ENCODE measurements at places on chromosomes 4 and X.

- no peak for DNase-seq
Measured at GRCh38 chr4:73438582-73439215, 2.7 kb downstream of the AFP start.

DNA sequence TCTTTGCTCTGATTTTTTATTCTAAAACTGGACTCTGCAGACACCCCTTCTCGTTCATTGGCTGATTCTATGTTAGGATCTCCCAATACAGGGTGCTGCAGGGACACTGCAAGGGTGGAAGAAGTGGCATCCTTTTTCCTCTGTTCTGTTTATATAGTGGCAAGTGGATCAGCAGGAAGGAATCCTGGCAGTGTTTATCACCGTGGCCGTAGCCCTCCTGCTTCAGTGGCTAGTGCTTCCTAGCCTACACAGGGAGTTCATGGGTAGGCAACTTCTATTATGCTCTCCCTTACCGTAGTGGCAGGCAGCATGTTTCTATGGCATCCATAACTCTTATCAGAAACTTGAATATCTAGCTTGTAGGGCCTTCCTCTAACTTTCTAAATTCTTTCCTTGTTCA, 6.4 kb upstream of the AP1AR start:
- DNase-seq, result no peak

GRCh38 chrX:109654516-109655109, 29.6 kb upstream of the KCNE5 start:
- no peak for DNase-seq

- no peak for DNase-seq
Measured at GRCh38 chrX:37746218-37746941, 33.5 kb upstream of the CYBB start.

- no peak for DNase-seq
Measured at GRCh38 chr4:103150677-103151076, 47.5 kb downstream of the CENPE start.

GRCh38 chrX:133646719-133647116, 231.4 kb upstream of the GPC4 start:
- DNase-seq, result no peak

DNA sequence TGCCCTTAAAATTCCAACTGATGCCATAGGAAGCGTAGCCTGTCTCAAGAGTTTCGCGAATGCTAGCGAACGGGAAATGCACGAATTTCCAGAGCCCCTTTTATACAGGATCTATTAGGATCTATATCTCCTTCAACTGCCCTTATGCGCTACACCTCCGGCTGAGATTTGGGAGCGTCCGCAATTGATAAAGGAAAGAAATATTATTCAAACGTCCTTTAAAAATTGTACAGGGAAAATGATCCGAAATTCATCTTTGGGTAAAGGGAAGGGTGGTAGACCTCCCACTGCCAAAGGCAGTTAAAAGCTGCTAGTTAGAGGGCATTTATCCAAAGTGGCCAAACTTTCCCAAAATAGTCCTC, 609 bp downstream of the NR3C2 start:
- DNase-seq, result no peak

- DNase-seq, result no peak
Measured at GRCh38 chr4:537436-538264, 38.4 kb downstream of the TMEM271 start.

DNA sequence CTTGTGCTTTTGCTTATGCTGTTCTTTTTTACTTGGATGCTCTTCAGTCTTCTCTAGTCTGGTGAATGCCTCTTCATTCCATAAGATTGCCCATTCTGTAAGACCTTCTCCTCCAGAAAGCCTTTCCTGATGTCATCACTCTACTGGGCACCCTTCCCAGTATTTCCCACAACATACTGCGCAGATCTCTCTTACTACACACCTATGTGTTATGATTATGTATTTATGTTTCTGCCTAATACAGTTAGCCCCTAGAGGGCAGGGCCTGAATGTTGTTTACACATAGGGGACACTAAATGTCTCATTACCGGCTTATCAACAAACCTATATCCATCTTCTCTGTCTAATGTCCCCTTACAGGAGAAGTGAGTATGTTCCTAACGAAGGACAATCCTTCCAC, 21.1 kb downstream of the AIFM1 start:
- no peak for DNase-seq

DNA sequence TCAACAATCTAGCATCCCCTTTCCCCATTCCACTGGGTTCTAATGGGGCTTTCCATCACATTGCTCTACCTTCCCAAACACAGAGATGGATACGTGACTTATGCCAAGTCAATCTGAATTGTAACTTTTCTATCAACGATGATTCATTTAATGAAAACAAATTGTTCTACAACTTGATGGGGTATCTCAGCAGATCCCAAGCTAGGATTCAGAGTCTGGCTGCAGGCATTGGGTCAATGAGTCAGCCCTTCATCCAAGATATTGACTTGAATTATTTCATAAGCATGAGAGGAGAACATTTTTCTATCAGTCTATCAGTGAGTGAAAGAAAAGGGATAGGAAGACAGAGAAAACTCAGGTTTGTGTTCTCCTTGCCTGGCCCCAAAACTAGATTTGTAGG, 15.0 kb upstream of the HPGDS start:
- DNase-seq, result no peak

- DNase-seq, result no peak
Measured at GRCh38 chr4:14131335-14131734, 503.8 kb upstream of the BOD1L1 start.

DNA sequence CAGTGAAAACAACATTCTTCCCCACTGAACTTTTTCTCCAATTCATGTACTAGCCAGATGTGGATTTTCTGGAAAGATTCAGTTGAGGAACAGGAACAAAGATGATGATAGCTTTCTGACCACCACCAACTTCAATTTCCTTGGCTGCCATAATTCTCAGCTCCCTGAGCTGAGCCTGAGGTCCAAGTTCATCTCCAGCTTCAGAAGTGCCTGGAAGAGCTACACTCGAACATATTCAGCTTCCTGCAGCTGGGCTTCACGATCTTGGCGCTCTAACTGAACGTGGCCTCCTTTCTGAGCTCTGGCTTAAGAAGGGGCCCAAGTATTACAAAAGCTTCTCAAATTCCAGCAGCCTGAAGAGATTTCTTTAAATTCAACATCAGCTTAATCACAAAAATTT, 83.9 kb downstream of the QDPR start:
- DNase-seq, result no peak

- no peak for DNase-seq
Measured at GRCh38 chr4:134787315-134787714, 585.7 kb upstream of the PABPC4L start.

DNA sequence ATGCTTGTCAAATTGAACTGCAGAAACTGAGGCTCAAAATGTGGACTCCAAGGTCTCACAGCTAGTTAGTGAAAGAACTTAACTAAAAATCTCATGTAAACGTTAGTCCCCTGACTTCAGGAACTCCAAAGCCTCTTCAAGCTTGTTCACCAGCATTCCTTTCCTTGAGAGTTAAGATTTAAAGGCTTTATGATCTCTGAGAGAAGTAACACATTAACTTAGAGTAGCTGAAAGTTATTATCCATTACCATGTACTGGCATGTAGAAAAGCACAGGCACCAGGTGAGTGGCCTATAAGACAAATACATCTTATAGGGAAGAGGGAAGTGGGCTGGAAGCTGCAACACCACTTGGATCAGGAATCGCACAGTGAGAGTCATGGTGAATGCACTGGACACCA, 15.3 kb downstream of the PARM1 start:
- no peak for DNase-seq

DNA sequence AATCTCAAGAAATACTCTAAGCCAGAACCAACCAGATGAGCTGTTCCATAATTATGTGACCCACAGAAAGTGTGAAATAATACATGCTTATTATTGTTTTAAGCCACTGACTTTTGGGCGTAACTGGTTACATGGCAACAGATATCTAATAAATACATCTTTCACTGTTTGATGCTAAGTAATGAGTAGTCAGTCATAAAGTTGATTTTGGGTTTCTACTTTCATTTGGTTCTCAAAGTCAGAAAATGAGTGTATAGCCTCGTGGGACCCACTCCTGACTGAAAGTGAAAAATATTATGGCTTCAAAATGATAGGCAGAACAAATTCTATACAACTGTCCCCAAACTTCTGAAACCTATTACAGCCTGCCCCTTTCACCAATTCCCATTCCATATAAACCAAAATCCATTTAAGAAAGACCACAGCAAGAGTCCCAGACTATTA, 88.0 kb upstream of the CBR4 start:
- DNase-seq, result no peak

- no peak for DNase-seq
Measured at GRCh38 chr4:24244663-24245490, 339.5 kb downstream of the DHX15 start.

DNA sequence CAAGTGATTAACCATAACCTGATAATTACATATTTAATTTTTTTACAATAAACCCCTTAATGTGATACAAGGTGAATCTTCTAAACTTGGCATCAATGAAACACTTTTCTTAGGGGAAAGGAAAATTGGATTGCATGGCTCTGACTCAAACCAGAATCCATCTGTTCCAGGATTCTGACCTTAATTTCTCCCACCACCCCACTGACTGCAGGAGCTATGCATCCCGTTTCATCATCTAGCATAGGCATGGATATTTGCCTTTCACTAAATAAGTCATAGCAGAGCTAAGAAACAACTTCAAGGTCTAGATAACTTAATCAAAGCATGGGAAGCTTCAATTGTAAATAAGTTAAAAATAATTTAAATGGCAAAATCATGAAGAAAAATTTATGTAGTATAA, 156.3 kb downstream of the BTC start:
- DNase-seq, result no peak

DNA sequence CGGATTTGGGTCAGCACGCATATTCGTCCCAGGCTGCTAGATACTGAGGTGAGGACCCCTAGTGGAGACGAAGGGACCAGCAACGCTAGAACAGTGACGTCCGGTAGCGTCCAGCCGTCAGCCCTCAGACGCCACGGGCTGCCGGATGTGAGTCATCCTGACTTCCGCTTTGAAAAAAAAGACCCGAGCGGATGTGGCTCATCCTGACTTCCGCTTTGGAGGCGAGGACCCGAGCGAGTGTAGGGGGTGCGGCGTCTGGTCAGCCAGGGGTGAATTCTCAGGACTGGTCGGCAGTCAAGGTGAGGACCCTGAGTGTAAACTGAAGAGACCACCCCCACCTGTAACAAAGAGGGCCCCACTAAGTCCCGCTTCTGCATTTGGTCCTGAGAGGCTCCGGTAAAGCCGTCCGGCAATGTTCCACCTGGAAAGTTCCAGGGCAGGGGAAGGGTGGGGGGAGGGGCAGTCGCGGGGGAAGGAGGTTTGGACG, at the start of gene MAGEB2:
TSS of gene MAGEB2 (plus strand) at position 207 of the 487 bp plus-strand sequence. CDS start 3,018 bp downstream, outside the sequence.
- DNase-seq, result no peak

- DNase-seq, result peak; percentile 37
Measured at GRCh38 chr4:183337833-183338232, 15.6 kb upstream of the CLDN24 start.

- no peak for DNase-seq
Measured at GRCh38 chr4:110172972-110173371, 25.4 kb downstream of the ELOVL6 start.

GRCh38 chrX:106912864-106913263, 7.3 kb upstream of the CLDN2 start:
- no peak for DNase-seq

- DNase-seq, result no peak
Measured at GRCh38 chrX:49915361-49916222, 6.8 kb upstream of the CLCN5 start.

DNA sequence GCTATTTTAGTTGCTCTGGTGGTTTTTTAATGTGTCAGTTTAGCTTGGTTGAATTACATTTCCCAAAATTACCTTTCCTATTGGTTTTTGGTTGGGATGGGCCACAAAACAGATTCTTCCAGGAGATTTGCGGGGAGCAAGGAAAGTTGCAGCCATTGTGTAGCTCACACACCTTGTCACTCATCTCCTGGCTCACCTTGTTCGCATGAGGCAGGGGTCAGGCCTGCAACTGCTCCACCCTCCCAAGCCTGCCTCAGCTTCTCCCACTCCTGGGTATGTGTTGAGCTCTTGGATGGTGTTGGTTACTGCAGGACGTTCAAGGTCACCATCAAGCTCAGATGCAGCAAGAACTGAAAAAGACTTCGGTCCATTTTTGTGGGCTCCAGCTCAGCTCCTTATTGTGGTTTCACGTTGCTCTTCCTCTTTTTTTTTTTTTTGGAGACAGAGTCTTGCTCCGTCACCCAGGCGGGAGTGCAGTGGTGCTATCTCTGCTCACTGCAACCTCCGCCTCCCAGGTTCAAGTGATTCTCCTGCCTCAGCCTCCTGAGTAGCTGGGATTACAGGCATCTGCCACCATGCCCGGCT, 95.6 kb upstream of the METTL14 start:
- DNase-seq, result no peak

GRCh38 chrX:332496-332860, 13.9 kb upstream of the GTPBP6 start:
- no peak for DNase-seq

DNA sequence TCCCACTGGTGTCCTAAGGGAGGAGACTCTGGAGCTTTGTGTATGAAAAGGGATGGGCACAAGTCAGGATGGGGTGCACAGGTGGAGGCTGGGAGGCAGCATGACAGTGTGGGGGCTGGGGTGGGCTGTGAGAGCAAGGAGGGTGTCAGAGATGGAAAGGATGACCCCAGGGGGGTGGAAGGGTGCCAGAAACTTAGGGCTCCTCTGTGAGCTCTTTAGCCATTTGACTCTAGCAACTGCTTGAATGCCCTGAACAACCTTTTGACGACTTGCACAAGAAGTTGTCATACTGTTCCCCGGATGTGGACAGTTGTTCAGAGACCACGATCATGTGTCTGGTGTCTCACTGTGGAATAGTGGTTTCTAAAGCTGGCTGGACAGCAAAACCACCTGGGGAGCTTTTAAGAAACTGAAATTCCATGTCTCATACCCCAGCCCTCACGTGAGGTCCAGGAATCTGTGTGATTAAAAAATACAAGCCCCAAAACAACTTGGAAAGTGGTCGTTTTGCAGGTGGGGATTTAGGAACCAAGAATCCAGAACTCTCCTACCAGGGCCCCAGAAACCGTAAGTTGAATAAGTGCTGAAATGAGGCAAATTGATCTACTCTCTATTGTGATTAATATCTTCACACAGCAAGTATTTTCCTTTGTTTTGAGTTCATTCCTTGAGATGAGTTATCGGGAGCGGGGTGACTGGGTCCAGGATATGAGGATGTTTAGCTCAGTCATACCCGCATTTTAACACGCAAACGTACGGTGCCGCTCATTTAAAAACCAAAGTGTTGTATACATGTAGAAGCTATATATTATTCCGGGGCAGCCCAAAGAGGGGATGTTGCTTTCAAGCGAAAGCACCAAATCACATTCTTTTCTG, 3.4 kb downstream of the RHOH start:
- DNase-seq, result no peak

DNA sequence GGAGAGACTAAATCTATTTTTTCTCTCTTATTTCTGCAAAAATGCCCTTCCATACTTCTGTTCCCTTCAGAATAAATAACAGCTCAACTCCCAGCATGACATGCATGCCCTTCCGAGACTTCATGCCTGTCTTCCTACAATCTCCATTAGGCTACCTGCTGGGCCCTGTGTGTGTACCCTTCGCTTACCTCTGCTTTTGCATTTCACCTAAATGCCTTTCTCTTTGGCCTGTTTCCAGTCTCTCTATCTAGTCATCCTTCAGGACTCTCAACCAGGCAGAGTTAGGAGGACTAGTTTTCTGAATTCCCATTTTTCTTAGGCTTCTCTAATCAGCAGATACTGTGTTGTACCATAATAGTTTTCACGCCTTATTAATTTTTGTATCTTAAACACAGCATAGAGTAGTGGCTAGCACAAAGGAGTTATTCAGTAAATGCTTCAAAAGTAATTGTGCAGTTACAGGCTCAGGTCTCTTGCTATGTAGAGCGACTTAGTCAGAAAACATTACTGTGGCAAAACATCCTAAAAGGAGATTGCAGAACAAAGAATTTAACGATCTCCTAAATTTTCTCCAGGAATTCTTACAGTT, 20.5 kb downstream of the SEPTIN11 start:
- no peak for DNase-seq

GRCh38 chr4:32207456-32207855, 1487.3 kb downstream of the PCDH7 start:
- no peak for DNase-seq
